Osteocyte (in vitro differentiated cells): ENCODE measurements at places on chromosomes 1 and 21. TPM values are rescaled to one million over a fixed set of nuclear protein-coding genes. Genes with fewer than 3 reads are reported as not detected.

Gene LRRC71
- 0.18 and 0.35 TPM in 2 replicates for total RNA-seq

DNA sequence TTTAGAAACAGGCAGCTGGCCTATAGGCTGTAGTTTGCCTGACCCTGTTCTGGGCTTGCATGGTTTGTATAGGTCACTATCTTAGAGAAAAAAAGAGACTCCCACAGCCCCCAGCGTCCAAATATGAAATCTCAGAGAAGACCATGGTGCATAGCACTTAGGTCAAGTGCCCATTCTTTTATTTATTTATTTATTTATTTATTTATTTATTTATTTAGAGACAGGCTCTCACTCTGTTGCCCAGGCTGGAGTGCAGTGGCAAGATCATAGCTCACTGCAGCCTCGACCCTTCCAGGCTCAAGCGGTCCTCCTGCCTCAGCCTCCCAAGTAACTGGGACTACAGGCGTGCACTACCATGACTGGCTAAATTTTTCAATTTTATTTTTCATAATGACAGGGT, 50.8 kb upstream of the ARTN start:
- peaks cover 3% of the 10 kb centered on the region for H3K36me3 ChIP-seq
- no peak overlapping the region for H3K27ac ChIP-seq
- H3K27me3 ChIP-seq, result no peaks in the 10 kb centered on the region

DNA sequence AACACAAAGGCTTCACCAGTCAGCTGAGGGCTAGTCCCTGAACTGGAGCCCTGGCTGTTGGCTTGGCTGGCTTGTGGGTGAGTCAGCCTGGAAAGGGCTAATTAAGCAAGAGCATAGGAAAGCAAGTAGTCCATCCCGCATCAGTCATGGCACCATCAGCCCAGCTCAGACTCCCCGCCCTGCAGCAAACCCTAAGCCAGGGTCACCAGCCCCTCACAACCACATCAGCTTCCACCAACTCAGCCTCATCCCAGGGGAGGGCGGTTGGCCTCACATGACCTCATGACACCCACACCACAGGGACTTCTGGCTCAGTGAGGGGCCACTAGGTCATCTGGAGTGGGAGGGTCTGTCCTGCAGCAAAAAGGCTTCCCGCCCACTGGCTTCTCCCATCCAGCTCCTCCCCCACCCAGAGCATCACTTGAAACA, 7.0 kb upstream of the SPATC1L start:
- DNase-seq, result peak; percentile 65
- H3K4me1 ChIP-seq, result peaks cover 35% of the 10 kb centered on the region
- H3K36me3 ChIP-seq, result peaks cover 31% of the 10 kb centered on the region

Gene FMO2
- 0.24 and 0.94 TPM in 2 replicates for total RNA-seq

DNA sequence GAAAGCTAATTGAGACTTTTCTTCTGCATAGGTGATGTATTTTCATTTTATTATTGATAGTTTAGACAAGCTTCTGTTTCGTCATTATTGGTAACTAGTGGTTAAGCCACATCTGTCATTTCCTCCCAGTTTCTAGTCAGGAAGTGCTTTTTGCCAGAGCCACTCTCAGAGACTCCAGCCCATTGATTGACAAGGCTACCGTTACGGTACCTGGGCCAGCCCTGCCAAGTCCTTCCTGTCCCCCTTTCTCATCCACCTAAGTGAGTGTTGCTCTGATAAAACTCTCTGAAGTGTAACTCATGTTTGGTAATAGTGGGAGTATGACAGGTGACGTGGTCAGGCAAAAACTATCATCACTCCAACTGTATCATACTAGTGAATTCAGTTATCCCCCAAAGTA, 29.6 kb upstream of the AGL start:
- DNase-seq, result no peak
- peaks cover 9% of the 10 kb centered on the region for H3K27me3 ChIP-seq
- H3K27ac ChIP-seq, result no peak overlapping the region
- no peaks in the 10 kb centered on the region for H3K4me1 ChIP-seq

- peaks cover 42% of the 10 kb centered on the region for H3K4me1 ChIP-seq
- peaks cover 12% of the 10 kb centered on the region for H3K36me3 ChIP-seq
- H3K4me3 ChIP-seq, result peak overlapping the region; percentile 39
- no peaks in the 10 kb centered on the region for H3K27me3 ChIP-seq
- peak overlapping the region; percentile 97 for H3K27ac ChIP-seq
- DNase-seq, result peak; percentile 86
These were observed 41.1 kb downstream of the IL6R start for GRCh38 chr1:154446292-154446691.

DNA sequence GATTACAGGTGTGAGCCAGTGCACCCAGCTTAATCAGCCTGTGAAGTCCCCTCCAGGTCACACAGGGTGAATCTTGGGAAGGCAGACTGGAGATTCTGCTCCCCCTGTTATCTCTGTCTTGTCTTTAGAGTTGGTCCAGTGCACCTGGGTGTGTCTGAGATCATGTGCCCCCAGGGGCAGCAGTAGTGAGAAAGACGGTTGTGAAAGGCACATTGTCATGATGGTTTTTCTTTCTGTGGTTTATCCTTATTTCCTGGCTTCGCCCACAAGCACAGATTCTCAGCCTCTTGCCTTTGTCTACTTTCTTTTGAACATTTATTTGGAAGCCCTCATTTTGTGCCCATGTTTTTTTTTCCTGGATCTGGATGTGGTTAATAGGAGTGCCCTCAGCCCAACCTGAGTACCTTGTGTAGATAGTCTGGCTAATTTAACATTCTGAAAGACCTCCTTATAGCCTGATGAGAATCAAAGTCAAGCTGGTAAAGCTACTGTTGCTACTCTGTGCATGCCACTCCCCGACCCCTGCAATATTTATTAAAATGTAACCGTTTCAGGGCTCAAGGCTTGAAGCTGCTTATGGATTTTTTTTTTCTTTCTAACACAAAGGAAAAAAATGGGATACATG, 23.7 kb downstream of the UCK2 start:
- no peaks in the 10 kb centered on the region for H3K27me3 ChIP-seq
- peaks cover 61% of the 10 kb centered on the region for H3K4me1 ChIP-seq
- H3K36me3 ChIP-seq, result peaks cover 3% of the 10 kb centered on the region
- H3K4me3 ChIP-seq, result no peak overlapping the region
- H3K27ac ChIP-seq, result peak overlapping the region; percentile 78

DNA sequence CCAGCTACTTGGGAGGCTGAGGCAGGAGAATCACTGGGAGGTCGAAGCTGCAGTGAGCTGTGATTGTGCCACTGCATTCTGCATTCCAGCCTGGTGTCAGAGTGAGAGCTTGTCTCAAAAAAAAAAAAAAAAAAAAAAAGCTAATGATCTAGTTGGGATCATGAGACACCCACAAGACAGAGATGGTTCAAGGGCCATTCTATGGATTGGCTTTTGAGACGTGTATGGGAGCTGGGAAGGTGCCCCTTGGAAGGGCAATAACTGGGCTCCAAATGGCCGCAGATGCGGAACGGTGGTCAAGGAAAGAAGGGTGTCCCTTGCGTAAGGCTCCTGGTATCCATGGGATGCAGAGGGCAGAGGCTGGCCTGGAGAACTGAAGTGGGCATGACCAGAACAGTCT, 6.8 kb upstream of the ADAM15 start:
- peaks cover 11% of the 10 kb centered on the region for H3K4me1 ChIP-seq
- no peak for DNase-seq
- no peak overlapping the region for H3K27ac ChIP-seq
- H3K36me3 ChIP-seq, result no peaks in the 10 kb centered on the region

- H3K4me1 ChIP-seq, result no peaks in the 10 kb centered on the region
- DNase-seq, result no peak
- H3K27ac ChIP-seq, result no peak overlapping the region
These were observed 25.3 kb upstream of the ATP1A1 start for GRCh38 chr1:116347696-116348095.

DNA sequence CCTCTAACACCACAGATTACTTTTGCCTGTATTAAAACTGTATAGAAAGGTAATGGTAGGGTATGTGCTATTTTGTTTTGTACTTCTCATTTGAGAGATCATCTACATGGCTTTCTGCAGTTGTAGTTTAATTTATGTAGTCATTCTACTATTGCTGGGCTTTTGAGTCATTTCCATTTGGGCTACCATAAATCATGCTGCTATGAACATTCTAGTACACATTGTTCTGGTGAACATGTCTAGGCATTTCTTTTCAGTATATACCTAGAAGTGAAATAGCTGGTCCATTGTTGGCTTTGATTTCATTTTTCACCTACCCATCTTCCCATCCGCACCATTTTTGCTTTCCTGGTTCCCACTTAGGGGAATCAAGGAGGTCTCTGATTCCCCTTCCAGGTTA, 18.7 kb downstream of the EDN2 start:
- DNase-seq, result no peak
- no peak overlapping the region for H3K27ac ChIP-seq
- H3K4me3 ChIP-seq, result no peak overlapping the region

Gene TMEM200B
- 19.7 and 22.5 TPM in 2 replicates for total RNA-seq
